ENCODE measurements at places on chromosomes 12 and 14. TPM values are rescaled to one million over a fixed set of nuclear protein-coding genes. Genes with fewer than 3 reads are reported as not detected.

The GYS2 gene
- not detected for total RNA-seq

The PAN2 gene
- 101 TPM for total RNA-seq

The LACRT gene
- total RNA-seq = not detected

The FIGNL2 gene
- total RNA-seq = 1.6 TPM

The YEATS4 gene
- 12.8 TPM for total RNA-seq

The KRT8 gene
- total RNA-seq = 20.1 TPM

The RHOJ gene
- total RNA-seq = 23.8 TPM

The EGLN3 gene
- 9.8 TPM for total RNA-seq

The NID2 gene
- 2.1 TPM for total RNA-seq

The SLC5A8 gene
- not detected for total RNA-seq

The ACTR10 gene
- 53.1 TPM for total RNA-seq

The MAP1LC3B2 gene
- 2.2 TPM for total RNA-seq

The AKAP6 gene
- total RNA-seq = 12.1 TPM

The OTX2 gene
- not detected for total RNA-seq

The PARP11 gene
- total RNA-seq = 22.9 TPM
